Progenitor cell of endocrine pancreas (in vitro differentiated cells): ENCODE measurements at places on chromosomes 13 and 19. TPM values are rescaled to one million over a fixed set of nuclear protein-coding genes. Genes with fewer than 3 reads are reported as not detected.

DNA sequence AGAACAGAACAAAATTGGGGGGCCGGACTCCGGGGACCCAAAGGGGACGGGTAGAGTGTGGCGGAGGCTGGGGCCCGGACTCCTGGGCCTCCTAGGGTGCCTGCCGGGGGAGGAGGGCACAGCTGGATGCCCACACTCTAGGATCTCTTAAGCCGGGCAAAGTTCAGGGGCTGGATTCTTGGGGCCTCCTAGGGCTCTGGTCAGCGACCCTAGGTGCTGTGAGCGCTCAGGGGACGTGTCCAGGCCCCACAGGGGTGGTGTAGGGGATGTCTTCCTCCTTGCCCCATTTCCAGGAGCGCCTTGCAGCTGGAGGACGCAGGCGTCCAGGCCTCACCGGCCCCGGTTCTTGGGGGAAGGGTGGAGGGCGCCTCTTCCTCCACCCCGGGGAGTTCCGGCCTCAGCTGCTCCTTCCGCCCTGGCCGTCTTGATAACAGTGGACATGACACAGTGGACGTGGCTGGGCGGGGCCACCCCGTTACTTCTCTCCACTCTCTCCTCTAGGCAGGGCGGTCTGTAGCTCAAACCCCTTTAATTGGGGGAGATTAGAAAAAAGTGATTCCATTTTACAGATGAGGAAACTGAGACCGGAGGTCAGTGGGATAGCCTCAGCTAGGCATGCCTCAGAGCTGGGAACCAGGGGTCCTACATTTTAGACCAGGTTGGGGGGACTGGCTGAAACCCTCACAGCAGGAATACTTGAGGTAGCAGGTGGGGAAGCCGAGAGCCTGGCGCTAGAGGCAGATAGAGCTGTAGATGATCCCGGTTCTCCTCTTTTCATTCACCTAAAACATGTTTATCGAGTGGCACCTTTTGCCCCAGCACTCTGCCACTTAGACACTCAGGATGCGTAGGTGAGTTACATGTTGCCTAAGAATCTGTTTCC is 705 bp downstream of the STXBP2 start:
- DNase-seq, result no peak

DNA sequence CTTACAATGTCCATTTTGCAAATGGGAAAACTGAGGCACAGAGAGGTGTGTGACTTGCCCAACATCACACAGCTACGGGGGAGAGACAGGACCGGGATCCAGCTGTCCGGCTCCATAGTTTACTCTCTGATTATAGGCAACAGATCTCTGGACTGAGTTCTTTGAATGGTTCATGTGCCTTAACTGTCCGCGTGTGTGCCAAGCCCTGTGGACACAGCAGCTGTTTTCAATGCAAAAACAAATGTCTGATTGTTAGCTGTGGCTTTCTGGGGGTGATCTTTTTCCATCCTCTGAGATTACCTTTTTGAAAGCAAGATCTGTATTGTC is 94.1 kb downstream of the KL start:
- DNase-seq, result no peak

DNA sequence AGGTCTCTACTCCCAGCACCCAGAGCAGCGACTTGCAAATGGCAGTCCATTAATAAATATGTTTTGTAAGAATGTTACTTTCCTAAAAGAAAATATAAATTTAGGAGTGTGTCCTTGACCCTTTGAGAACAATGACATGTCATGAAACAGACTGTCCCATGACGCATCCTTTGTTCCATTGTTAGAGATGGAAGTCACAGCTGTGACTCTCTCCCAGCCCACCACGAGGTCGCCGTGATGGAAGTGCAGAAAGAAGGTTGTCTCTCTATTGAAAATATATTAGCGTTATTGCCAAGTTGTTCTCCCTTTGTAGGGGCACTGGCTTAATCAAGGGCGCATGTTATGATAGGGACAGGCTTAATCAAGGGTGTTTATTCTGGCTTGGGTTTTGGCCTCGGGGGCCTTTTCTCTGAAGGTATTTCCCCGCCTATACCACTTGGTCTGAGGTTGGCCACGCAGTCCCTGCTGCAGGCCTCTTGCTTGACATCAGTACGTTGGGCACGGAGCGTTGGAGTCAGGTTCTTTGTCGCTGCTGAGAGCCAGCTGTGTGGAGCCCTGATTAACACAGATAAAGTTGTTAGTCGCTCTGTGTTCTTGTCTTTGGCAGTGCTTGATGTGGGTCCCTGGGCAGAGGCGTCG is 126.7 kb upstream of the ZNF536 start:
- no peak for DNase-seq

GRCh38 chr19:46970815-46971214 is 48.8 kb upstream of the NPAS1 start:
- no peak for DNase-seq

- no peak for DNase-seq
These were observed 13.3 kb downstream of the FBN3 start for GRCh38 chr19:8135946-8136618.

GRCh38 chr13:99953138-99953755 is 18.3 kb downstream of the ZIC5 start:
- no peak for DNase-seq

- no peak for DNase-seq
These were observed 24.4 kb downstream of the PLA2G4C start for GRCh38 chr19:48085904-48086864.

GRCh38 chr19:13794398-13794756 is 866 bp upstream of the ZSWIM4 start:
- DNase-seq, result no peak

DNA sequence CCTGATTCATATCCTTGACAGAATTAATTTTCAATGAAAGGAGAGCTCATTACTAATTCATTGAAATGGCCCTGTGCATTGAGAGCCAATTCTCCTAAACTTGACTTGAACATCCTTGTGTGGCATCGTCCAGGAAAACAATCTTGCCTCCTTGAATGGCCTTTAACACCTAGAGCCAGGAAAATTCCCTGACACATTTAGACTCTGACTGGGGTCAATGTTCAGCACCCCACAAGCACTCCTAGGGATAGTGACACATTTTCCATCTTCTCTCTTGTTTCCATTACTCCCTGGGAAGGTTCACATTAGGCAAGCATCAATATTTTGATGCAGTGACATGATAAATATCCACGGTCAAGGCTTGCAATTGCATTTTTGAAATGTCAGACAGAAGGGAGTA is 218.9 kb downstream of the LACC1 start:
- DNase-seq, result no peak

GRCh38 chr19:21143428-21143827 is 1.6 kb downstream of the ZNF431 start:
- DNase-seq, result no peak

GRCh38 chr19:56595548-56595899 is 422 bp downstream of the ZNF71 start:
- DNase-seq, result no peak

DNA sequence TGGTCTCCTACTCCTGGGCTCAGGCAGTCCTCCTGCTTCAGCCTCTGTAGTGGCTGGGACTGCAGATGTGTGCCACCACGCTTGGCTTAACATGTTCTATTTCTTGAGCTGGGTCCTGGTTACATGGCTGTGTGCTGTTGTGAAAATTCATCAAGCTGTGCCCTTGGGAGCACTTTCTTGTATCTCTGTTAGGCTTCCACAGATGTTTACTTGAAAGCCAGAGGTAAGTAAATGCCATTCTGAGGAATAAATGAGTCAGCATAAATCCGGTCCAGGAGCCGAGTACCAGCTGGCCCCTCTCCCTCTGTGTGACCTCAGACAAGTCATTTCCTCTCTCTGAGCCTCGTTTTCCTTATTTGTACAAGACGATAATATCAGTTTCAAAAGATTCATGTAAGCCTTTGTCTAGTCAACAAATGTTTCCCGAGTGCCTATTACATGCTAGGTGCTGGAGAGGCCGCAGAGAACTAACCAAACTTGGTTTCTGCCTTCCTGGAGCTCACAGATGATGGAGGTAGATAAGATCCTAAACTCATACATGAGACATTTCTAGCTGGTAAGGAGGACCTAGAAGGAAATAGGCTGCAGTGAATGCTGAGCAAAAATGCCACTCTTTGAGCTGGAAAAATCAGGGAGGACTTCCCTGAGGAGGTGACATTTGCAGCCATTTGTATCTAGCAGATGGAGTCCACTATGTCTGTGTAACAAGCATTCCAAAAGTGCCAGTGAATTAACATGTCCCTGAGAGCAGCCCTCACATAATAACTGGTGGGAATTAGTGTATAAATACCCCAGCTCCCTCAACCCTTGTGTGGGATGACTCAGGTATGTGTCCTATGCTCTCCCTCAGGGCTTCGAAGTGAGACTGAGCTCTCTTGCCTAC is 2.7 kb upstream of the RASAL3 start:
- DNase-seq, result no peak

GRCh38 chr13:46468570-46469463 is 81.8 kb upstream of the RUBCNL start:
- no peak for DNase-seq

DNA sequence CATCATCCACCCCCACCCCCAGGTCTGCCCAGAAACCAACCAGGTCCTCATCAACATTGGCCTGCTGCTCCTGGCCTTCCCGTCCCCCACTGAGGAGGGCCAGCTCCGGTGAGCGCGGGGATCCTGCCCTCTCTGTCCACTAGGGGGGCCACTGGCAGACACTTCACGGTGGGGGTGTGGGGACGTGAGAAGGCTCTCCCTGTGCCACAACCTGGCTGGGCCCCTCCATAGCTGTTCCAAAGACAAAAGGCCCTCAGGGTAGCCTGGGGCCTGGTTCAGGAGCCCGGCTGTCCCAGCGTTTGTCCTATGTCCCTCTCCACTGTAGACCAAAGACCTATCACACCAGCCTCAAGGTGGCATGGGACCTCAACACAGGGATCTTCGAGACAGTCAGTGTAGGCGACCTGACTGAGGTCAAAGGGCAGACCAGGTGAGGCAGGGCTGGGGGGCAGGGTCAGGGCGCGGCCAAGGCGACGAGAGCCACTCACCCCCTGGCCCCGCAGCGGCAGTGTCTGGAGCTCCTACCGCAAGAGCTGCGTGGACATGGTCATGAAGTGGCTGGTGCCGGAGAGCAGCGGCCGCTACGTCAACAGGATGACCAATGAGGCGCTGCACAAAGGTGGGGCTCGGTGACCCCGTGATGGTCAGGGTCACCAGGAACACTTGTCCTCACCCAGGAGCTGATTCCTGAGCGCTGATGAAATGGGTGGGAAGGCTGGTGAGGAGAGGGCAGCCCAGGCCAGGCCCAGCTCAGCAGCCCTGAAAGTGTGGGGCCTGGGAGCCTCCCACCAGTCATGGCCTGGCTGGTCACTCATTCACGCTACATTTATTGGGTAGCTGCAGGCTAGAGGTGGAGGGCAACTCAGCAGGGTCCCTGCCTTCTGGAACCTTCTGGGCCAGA is 7.9 kb downstream of the DCAF15 start:
- no peak for DNase-seq

- DNase-seq, result no peak
These were observed 261.8 kb downstream of the KLF12 start for GRCh38 chr13:73872397-73872796.

- no peak for DNase-seq
These were observed 50.5 kb upstream of the IRS2 start for GRCh38 chr13:109836629-109837607.

GRCh38 chr13:23477101-23477500 is 43.6 kb upstream of the SACS start:
- no peak for DNase-seq

- no peak for DNase-seq
These were observed 25.4 kb downstream of the POP4 start for GRCh38 chr19:29631450-29631849.

DNA sequence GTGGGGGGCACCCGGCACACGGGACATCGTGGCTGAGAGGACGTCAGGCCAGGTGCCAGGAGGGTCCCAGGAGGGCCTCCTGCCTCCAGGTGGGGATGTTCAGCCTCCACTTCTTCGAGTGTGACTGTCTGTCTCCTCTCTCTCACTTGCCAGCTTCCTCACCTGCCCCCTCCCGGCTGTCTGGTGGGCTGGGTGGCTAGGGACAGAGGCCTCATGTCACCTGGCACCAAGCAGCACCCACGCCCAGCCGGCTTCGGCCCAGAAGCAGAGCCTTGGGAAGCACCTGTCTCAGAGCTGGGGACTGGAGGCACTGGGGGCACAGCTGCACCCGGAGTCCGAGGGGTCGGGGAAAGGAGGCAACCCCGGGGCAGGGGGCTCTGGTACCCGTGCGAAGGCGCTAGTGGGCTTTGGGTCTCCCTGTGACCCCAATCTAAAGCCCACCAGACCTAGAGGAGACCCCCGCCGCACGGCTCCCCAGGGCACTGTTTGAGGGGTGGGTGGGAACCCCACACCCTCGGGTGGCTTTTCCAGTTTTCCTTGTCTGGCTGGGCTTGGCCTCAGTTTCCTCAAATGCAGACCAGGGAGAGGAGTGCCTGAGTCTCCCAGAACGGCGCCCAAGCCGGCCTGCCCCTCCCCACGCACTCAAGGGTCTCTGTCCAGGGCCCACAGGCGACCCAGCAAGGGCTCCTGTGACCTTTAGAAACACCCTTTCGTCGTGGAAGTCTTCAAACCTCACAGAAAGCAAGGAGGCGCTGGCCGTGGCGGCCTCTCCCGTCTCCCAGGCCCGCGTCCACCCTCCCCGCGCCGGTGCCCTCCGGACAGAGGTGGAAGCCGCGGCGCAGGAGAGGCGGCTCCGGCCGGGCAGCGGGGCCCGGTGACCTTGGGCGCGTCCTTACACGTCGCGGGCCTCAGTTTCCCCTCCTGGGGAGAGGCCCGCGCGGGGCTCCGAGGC is 664 bp upstream of the HCN2 start:
- no peak for DNase-seq

DNA sequence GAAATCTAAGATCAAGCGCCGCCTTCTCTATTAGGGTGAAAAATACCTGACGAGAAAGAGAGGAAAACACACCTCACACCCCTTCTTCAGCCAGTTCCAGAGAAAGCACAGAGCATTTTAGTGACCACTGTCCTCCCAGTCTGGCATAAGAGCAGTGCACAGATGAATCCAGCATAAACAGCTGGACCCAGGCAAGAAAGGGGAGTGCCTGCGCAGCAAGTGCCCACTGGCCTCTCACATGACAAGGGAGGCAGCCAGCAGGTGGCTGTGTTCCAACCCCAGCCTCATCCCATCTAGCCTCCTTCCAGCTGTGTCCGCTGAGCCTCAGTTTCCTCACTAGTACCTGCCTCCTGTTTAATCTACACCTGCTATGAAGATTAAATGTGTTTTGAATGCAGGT is 8.0 kb downstream of the MED26 start:
- no peak for DNase-seq

GRCh38 chr13:79711631-79712030 is 230.7 kb downstream of the NDFIP2 start:
- DNase-seq, result no peak

DNA sequence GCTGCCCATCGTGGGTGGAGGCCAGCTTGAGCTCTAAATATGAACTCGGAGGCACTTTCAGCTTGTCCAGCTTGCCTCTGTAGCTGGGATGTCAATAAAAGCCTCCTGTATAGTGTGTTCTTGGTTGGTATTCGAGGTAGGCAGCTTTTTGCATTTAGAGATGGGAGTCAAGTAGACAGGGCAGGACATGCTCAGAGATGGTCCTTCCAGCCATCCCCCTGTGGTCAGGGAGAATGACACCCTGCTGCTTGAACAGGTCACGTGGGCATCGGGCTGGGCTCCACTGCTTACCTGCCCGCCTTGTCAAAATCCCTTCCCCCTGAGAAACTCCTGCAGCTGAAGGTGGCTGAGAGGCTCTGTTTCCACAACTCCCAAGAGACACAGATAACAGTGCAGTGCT is 302.5 kb downstream of the ZNF536 start:
- no peak for DNase-seq

- no peak for DNase-seq
These were observed 9.2 kb downstream of the FGF14 start for GRCh38 chr13:102392481-102393209.

Gene OVOL3
- total RNA-seq, result 0.47 TPM in 1 of 2 replicates, not detected in the other

Gene NAT14
- 62.6 and 69.7 TPM in 2 replicates for total RNA-seq

Gene IL12RB1
- total RNA-seq, result not detected in 2 replicates

Gene FGF21
- not detected in 2 replicates for total RNA-seq

Gene CLEC4M
- total RNA-seq, result 0.36 and 0.42 TPM in 2 replicates

Gene LAIR2
- total RNA-seq, result not detected in 2 replicates

Gene CRX
- total RNA-seq, result not detected in 2 replicates

Gene TGFBR3L
- 0.67 and 1.1 TPM in 2 replicates for total RNA-seq
